Lung microvascular endothelial cell (primary cell): ENCODE measurements at places on chromosomes 12 and 14.
A peak's percentile ranks its signal among the peaks of the same experiment; 100 is the strongest.

- no peak for DNase-seq
Observed at GRCh38 chr14:41830714-41831406, 224.2 kb downstream of the LRFN5 start.

GRCh38 chr14:58826845-58827686, 189.3 kb downstream of the DACT1 start:
- DNase-seq: no peak

- DNase-seq: no peak
Observed at GRCh38 chr14:88669346-88669745, 106.5 kb downstream of the ZC3H14 start.

- no peak for DNase-seq
Observed at GRCh38 chr12:56677680-56678079, 10.4 kb downstream of the PTGES3 start.

- no peak for DNase-seq
Observed at GRCh38 chr14:33560718-33561431, 390.0 kb downstream of the EGLN3 start.

- no peak for DNase-seq
Observed at GRCh38 chr12:49887091-49887490, 16.6 kb downstream of the FAIM2 start.

GRCh38 chr14:81464253-81465002, 64.3 kb upstream of the STON2 start:
- peak; percentile 62 for DNase-seq

DNA sequence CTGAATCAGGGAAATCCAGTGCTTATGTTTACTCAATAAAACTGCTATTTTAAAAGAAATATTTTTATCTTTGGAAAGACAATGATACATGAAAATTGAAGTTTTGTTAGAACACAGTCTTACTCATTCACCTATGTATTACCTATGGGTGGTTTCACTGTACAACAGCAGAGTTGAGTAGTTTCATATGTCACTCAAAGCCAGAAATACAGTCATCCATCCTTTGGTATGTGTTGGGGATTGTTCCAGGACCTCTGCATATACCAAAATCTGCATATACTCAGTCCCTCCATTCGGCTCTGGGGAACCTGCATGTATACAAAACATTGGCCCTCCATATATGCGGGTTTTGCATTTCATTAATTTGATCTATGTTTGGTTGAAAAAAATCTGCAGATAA, 190.6 kb downstream of the GPHN start:
- DNase-seq: no peak

- DNase-seq: no peak
Observed at GRCh38 chr12:53340398-53340797, 4.2 kb upstream of the SP7 start.

DNA sequence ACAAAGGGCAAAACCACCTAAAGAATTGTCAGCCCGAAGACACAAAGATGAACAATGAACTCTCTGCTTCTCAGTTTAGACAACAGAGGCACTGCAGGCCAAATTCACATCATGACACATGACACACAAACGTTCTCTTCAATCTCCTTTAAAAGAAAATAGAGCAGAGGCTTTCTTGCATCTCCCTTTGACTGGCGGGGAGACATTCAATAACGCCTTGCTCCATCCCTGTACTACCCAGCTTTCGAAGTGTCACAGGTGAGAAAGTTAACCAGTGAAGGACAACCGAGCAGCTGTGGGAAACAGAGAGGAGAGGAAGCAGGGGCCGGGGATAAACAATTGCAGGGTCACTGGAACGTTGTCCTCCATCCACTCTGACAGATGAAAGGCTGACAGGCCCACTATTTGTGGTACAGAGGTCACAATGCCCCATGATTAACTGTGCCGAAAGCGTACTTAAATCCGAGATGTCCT, 130.8 kb downstream of the PHLDA1 start:
- peak; percentile 46 for DNase-seq

GRCh38 chr14:56137849-56138248, 19.6 kb downstream of the PELI2 start:
- no peak for DNase-seq

DNA sequence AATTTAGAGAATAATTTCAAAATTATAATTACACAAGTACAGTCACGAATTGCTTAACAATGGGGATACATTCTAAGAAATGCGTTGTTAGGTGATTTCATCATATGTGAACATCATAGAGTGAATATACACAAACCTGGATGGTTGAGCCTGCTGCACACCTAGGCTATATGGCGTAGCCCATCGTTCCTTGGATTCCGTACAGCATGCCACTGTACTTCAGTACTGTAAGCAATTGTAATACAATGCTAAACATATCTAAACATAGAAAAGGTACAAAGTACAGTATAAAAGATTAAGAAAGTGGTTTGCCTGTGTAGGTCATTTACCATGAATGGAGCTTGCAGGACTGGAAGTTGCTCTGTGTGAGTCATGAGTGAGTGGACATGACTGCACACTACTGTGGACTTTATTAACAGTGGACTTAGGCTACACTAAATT, 286.2 kb downstream of the CACNA1C start:
- DNase-seq: peak; percentile 14

- no peak for DNase-seq
Observed at GRCh38 chr12:104793285-104793684, 164.8 kb downstream of the SLC41A2 start.

- DNase-seq: no peak
Observed at GRCh38 chr14:51240804-51241380, 845 bp downstream of the TMX1 start.

- DNase-seq: no peak
Observed at GRCh38 chr12:59643550-59643949, 47.7 kb downstream of the SLC16A7 start.

DNA sequence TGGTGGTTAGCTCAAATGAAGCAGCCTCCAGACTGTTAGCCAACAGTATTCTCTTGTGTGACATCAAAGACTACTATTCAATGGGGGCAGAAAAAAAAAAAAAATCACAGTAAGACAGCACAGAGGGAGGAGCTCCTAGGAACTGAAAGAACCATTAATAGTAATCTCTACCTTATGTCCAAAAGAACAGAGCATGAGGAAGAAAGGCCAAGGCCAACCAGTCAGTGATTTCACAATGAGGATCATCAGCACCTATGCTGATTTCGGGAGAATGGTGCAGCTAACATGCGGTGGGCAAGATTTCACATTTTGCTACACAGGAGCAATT, 66.3 kb upstream of the SOX5 start:
- DNase-seq: no peak

- no peak for DNase-seq
Observed at GRCh38 chr14:22469538-22470303, 119.3 kb downstream of the DAD1 start.

DNA sequence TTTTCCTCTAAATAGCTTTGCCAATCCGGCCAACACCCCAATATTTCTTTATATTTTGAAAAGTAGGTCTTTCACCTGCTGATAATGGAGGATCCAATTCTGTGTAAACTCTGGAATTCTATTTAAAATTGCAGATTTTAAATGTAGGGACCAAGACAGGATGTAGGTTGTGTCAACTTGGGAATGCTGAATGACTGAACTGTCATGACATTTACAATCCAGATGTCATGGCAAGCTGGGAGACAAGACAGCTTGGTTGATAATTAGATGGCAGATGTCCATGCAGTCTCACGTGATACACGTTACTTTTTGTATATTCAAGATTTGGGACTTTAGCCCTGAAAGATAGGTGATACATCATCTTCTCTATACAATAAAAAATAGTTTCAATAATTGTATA, 477.2 kb downstream of the DIO2 start:
- no peak for DNase-seq

DNA sequence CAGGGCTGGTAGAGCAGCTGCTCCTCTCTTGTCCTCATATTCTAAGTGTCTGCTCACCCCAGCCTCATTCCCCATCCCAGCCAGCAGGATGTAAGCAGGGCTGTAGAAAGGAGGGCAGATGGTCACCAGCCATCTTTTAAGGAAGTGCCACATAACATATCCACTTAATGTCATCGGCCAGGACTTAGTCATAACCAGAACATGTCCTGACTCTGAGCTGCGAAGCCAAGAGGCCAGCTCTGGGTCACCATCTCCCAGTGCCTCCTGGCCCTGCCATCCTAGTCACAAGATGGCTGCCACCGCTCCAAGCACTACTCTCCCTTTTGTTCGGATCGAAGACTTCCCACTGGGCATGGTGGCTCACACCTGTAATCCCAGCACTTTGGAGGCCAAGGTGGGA, 123.9 kb downstream of the PLXNC1 start:
- no peak for DNase-seq

- DNase-seq: no peak
Observed at GRCh38 chr14:100382106-100382455, 58.9 kb downstream of the SLC25A47 start.

DNA sequence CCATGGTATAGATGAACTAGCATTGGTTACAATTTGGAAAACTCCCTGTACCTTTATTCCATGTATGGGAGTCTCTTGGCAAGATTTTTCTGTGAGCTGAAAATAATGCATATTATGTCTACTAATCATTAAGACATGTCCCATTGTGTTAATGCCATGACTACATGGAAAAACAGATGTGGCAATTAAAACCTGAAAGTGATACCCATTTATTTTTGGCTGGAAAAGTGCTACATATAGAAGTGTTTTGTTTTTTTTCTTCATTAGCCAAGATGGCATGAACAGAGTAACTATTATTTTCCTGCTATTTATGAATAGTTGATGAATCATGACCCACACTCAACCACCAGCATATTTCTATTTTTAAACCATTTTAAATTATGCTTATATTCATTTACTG, 58.2 kb downstream of the ALG10B start:
- no peak for DNase-seq

- DNase-seq: no peak
Observed at GRCh38 chr14:85991156-85991555, 461.2 kb downstream of the FLRT2 start.

GRCh38 chr12:23290627-23291330, 658.7 kb downstream of the SOX5 start:
- DNase-seq: no peak

DNA sequence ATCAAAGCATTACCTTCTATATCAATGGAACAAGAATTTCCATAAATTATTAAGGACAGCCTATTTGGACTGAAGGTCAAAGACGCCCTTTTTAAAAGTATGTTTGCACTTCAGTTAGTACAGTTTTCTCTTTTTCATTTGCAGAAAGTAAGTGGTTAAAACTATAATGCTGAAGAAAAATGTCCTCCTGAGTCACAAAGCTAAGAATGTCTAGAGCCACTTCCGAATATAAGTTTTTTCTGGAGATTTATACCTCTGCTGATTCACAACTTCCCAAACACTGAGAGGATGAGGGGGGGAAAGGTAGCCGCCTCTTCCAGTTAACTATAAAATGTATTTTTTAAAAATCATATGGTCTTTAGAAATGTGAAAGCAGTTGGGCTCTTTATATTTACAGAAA, 84.9 kb downstream of the DUSP6 start:
- DNase-seq: no peak

- no peak for DNase-seq
Observed at GRCh38 chr12:19962192-19962591, 406.1 kb upstream of the PDE3A start.

- DNase-seq: no peak
Observed at GRCh38 chr12:110745542-110746284, 3.0 kb upstream of the PPP1CC start.

DNA sequence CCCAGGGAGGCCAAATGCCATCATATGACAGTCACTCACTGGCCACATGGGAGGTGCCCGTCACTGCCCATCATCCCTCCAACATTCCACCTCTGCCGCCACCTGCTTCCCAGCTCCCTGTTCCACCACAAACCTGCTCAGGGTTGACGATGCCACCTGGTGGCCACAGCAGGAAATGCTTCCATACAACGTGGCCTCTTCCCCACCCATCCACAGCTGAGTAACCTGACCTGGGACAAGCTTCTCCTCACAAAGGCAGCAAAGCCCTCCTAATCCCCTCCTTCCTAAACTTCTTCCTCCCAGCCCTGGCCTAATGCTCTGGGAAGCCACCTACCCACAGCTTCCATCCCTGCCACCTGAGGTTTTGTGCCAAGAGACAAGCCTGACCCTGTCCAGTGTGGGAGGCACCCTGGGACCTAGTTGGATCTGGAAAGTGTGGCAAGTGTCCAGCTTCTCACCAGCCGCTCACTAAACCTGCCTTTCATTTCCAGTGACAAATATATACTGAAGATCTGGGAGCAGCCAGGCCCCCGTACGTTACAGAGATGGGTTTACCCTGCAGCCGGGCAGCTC, 4.3 kb downstream of the DEGS2 start:
- DNase-seq: peak; percentile 29

DNA sequence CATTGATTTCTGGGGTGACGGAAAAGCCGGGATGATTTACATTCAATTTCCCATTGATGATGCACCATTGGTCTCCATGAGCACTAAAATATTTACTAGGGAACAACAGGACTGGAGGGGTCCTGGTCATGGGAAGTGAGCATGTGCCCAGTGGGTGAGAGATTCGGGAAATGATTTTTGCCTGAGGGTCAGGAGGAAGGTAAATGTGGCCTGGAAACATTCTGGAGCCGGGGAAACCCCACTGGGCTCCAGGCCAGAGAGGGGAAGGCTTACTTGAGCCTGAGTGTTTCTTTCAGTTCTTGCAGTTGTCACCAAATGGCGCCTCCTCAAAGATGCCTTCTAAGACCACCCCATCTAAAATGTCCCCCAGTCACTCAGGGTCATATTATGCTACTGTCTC, 532.3 kb upstream of the TBX3 start:
- peak; percentile 10 for DNase-seq

DNA sequence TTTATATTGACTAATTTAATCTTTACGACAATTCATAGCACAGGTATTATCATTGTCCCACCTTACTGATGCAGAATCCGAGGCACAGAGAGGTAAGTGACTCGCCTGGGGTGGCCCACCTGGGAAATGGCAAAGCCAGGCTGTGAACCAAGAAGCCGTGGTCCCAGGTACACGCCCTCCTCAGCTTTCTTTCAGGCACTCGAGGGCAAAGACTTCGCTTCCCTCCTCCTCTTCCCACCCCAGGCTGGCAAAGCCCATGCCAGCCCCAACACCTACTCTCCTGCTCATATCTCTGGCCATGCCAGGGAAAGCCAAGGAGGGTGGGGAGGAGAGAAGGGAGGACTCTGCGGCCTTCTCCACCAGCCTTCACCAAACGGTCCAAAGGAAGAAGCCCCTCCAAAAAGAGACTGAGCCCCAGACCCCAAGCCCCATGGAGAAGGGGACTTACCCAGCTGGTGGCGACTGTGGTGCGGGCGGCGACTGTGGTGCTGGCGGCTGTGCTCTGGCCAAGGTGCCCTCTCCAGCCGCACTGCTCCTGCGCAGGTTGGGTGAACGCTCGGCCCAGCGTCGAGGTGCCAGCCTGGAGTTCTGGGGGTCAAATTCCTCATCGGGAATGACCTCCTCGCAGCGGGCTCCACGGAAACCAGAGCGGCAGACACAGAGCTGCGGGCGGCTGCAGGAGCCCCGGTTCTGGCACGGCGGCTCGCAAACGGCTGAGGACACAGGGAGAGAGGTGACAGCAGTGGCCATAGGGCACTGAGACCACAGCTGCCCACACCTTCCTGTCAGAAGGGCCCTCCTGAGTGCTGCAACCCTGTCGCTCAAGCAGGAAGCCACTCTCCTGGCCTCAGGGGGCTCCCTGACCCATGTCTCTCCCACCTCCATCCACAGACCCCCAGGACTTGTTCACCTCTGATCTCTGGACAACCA, 26.4 kb downstream of the LTBP2 start:
- DNase-seq: no peak

GRCh38 chr12:84619053-84619571, 293.5 kb downstream of the SLC6A15 start:
- DNase-seq: no peak

- no peak for DNase-seq
Observed at GRCh38 chr14:52352061-52352491, 38.0 kb downstream of the PTGER2 start.
